ENCODE measurements at places on chromosomes 16 and 17.

DNA sequence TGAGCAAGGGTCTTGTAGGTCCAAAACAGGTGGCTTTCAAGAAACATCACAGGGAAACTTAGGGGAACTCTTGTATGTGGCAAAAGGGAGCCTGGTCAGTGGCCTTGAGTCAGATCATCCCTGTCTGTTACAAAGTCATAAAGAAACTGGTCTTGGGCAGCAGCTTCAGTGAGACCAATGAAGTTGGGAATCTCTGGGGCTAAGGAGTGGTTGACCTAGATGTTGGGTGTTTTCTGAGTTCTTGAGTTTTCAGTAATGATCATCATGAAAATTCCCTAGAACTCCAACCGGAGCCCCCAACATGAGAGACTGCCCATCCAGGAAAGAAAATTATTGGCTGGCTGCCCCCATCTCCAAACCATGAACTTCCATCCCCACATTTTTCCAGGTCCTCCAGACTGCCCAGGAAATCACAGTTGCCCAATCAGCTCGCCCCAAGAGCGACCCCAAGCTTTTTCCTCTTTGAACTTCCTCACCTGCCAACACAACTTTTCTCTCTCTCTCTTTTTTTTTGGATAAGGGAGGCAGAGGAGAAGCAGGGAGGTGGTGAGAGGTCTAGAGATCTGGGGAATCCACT lies 3.9 kb downstream of the CCR7 start:
- no peak for DNase-seq

DNA sequence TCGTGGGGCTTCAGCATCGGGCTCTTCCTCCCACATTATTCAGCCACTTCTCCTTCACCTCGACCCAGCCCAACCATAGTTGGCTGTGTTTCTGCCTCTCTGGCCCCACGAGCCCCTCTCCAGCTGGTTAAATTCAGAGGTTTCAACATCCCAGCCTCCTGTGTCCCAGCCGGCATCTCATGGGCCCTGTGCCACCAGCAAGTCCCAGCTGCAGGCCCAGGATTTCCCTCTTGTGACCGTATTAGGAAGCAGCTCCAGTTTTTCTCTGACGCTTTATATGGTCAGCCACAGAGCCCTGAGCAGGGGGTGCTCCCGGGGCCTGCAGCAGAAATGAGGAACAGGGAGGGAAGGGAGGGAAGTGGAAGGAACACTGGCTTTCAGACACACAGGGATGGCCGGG lies 27.4 kb downstream of the MYH11 start:
- DNase-seq: no peak

DNA sequence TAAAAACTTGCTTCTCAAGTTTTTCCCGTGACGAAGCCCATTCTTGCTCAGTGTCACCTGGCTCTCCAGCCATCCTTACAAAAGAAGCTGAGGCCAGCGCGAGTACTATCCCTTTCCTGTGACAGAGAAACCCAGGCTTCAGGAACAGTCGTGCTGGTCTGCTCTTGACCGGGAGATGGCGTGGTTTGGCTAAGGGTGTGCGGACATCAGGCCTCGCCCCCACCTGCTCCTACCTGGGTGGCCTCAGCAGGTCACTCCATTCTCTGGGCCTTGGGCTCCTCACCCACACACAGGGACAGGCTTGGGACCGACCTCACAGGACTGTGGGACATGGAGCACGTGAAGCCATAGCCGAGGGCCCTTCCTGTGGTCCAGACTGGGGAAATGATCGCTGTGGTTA lies 75.2 kb upstream of the CIBAR2 start:
- DNase-seq: no peak

- DNase-seq: no peak
Observed at GRCh38 chr16:9003322-9003721, 39.6 kb upstream of the USP7 start.

DNA sequence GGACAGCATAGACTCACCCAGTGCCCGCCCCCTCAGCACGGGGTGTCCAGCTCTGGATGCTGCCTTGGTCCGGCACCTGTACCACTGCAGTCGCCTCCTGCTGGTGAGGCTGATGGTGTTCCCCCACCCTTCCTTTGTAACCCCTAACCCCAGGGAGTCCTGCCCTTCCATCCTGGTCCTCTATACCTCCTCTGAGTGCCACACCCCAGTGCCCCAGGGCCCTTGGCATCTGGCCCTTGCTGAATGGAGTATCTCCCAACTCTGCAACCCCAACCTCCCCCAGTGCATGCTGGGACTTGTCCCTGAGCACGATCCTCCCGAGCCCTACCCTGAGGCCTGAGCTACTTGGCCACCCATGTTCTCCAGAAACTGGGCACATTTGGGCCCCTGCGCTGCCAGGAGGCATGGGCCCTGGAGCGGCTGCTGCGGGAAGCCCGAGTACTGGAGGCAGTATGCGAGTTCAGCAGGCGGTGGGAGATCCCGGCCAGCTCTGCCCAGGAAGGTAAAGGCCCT lies 15.8 kb downstream of the RIPOR1 start:
- no peak for DNase-seq

GRCh38 chr16:89216315-89217137 lies 977 bp upstream of the ZNF778 start:
- DNase-seq: peak; percentile 62

- DNase-seq: no peak
Observed at GRCh38 chr16:77183137-77183536, 7.9 kb upstream of the MON1B start.

GRCh38 chr17:2077040-2077439 lies 22.1 kb downstream of the HIC1 start:
- DNase-seq: no peak

- no peak for DNase-seq
Observed at GRCh38 chr16:4370570-4371356, 885 bp upstream of the VASN start.

GRCh38 chr16:86424985-86425384 lies 85.3 kb upstream of the FOXF1 start:
- no peak for DNase-seq

DNA sequence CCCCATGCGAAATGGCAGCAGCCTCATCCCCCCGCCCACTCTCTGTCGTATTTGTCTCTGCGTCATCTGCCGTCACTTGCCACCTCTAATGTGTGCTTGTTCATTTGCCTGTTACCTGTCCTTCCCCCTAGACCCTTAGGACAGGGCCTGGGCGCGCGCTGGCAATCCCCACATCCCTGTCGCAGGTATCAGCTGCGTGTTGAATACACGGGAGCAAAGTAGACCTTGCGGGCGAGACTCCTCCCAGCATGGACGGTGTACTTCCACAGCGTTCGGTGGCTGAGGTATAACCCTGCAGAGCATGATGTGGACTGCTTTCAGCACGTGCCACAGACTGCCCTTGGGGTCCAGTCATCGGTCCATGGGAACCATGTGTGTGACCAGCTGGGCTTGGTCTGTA lies 170.1 kb upstream of the CHMP6 start:
- DNase-seq: no peak

DNA sequence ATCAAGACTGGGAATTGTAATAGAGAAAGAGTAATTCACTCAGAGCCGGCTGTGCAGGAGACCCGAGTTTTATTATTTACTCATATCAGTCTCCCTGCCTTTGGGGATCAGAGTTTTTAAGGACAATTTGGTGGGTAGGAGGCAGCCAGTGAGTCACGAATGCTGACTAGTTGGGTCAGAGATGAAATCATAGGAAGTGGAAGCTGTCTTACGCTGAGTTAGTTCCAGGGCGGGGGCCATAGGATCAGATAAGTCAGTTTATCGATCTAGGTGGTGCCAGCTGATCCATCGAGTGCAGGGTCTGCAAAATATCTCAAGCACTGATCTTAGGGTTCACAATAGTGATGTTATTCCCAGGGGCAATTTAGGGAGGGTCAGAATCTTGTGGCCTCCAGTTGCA lies 20.2 kb upstream of the GUCY2D start:
- no peak for DNase-seq

- no peak for DNase-seq
Observed at GRCh38 chr17:27573971-27574525, 56.9 kb upstream of the LGALS9 start.

Data from stimulated activated naive B cell treated with anti-CD40 and anti-IgM and Interleukin-4, amounts not matched to agents 10 μg/mL and 1 μg/mL and 100 μg/mL, for 72 hours (primary cell).